ENCODE measurements at places on chromosomes 7 and 10.

DNA sequence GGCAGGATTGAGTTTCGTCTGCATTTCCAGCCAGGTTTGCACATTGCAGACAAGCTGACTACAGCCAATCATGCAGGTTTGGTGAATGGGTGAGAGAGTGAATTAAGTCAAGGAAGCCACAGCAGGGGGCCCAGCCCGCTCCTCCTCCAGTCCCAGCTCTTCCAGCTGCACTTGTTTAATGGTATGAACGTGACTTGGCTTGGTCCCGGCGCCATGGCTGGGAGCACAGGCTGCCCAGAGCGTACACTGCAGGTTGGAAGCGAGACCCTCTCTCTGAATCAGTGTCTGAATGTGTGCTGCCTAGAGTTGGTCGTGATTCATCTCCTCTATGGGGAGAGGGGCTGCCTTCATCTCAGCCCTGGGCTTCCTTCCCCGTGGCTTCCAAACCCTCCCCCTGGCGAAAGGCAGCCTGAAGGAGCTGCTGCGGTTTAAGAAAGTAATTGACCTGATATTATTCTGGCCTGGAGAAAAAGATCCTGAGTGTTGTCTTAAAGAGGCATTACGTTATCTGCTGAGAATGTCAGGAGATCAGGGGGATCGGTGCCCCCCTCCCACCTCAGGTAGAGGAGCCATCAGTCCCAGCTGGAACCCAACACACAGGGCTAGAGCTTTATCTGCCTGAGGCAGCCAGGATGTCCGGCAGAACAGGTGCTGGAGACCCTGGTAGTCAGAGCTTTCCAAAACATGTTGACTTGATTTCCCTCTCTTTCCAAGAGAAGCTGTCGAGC lies 132.1 kb downstream of the COL26A1 start:
- DNase-seq = peak; percentile 59

GRCh38 chr10:31963589-31963980 lies 35.0 kb upstream of the ARHGAP12 start:
- DNase-seq = no peak

GRCh38 chr10:124428207-124428777 lies 9.6 kb upstream of the OAT start:
- no peak for DNase-seq

DNA sequence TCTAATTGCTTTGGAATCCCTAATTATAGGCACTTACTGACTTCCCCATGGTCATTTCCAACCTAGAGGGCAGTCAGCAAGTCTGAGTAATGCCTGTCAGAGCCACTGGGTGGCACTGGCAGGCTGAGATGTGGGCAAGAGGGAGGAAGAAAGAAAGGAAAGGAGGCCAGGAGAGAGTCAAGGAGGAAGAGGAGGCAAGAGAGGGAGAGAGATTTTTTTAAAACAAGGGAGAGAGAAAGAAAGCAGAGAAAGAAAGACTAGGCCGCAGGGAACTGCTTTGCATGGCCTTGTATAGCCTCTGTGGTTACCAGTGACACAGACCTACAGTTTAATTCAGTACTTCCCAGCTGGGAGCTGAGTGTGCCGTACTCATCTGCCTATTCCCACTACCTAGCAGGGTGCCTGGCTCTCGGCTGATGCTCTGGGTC lies 210.4 kb upstream of the ADO start:
- no peak for DNase-seq

GRCh38 chr10:62352356-62352970 lies 21.7 kb upstream of the ZNF365 start:
- DNase-seq = no peak

DNA sequence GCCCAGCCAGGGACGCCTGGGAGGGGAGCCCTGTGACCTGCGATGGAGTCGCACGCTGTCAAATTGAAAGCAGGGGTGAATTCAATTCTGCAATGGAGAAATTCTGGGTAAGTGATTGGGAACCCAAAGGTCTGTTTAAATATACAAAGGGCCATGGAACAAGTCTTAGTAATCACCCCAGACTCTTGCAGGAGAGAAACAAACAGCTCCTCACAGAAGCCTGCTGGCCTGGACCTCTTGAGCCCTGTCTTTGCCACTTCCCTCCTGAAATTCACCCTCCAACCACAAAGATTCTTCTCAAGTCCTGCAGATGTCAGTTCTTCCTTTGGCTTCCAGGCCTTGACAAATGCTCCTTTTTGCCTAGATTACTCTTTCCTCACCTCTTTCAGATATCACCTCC lies 97.3 kb downstream of the GLI3 start:
- no peak for DNase-seq

GRCh38 chr10:85666102-85666501 lies 700.5 kb downstream of the GRID1 start:
- no peak for DNase-seq

- no peak for DNase-seq
These were observed 2.1 kb upstream of the BNIP3 start for GRCh38 chr10:131983780-131984179.

GRCh38 chr10:128047351-128047750 lies 78.9 kb downstream of the MKI67 start:
- DNase-seq = no peak

- no peak for DNase-seq
These were observed 102.7 kb downstream of the WDR11 start for GRCh38 chr10:120953897-120954296.

DNA sequence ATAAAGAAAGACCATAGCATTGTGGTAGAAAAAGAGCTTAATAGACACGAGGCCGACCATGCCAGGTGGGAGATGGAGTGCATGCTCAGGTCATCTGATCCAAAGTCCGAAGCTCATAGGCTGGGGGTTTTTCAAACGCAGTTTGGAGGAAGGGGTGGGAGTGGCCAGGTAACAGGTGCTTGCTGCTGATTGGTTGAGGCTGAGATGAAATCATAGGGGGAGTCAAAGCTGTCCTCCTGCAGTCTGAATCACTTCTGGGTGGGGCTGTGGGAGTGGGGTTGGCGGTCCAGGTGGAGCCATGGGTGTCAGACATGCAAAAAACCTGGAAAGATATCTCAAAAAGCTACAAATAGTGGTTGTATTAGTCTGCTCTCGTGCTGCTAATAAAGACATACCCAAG lies 2.8 kb upstream of the ERCC6 start:
- DNase-seq = no peak

GRCh38 chr7:120993553-120994191 lies 5.2 kb downstream of the CPED1 start:
- no peak for DNase-seq

DNA sequence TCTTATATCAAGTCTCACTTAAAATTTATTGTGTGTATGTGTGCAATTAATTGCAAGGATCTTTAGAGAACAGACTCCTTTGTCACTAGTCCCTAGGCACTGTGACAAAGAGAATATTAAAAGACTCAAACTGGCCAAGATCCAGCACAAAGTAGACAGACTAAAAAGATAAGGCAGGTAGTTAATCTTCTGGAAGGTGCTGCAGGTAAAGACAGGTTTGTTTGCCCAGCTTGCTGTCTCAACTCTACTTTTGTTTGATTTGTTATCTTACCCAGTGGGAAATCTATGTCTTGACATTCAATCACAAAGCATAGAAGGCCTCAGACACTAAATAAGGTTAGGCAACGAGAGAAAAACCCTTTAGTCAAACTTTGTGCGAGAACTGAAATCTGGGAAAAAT lies 807.9 kb upstream of the LRRN3 start:
- DNase-seq = no peak

DNA sequence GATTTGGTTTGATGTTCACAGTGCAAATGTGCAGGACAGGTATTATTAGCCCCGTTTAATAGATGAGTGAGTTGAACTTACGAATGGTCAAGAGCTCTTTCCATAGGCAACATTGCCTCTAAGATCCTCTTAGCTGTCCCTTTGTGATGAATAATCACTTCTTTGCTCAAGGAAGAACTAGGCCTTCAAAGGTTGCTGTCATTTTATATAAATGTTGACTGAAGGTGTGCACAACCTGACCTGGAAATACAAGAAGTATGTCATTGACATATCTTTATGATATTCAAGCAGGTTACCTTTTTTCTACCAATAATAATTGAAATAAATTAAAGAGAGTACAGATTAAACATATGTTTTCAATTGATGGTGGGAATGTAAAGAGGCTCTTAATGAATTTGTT lies 48.5 kb upstream of the GLCCI1 start:
- no peak for DNase-seq

- DNase-seq = no peak
These were observed 8.7 kb upstream of the LIPM start for GRCh38 chr10:88793712-88794299.

GRCh38 chr7:120402079-120402767 lies 129.2 kb downstream of the KCND2 start:
- no peak for DNase-seq

- DNase-seq = no peak
These were observed 10.5 kb downstream of the RHBDD2 start for GRCh38 chr7:75889223-75889825.

GRCh38 chr7:101722247-101722646 lies 93.2 kb upstream of the MYL10 start:
- no peak for DNase-seq

GRCh38 chr10:77228559-77228958 lies 409.0 kb downstream of the KCNMA1 start:
- no peak for DNase-seq

DNA sequence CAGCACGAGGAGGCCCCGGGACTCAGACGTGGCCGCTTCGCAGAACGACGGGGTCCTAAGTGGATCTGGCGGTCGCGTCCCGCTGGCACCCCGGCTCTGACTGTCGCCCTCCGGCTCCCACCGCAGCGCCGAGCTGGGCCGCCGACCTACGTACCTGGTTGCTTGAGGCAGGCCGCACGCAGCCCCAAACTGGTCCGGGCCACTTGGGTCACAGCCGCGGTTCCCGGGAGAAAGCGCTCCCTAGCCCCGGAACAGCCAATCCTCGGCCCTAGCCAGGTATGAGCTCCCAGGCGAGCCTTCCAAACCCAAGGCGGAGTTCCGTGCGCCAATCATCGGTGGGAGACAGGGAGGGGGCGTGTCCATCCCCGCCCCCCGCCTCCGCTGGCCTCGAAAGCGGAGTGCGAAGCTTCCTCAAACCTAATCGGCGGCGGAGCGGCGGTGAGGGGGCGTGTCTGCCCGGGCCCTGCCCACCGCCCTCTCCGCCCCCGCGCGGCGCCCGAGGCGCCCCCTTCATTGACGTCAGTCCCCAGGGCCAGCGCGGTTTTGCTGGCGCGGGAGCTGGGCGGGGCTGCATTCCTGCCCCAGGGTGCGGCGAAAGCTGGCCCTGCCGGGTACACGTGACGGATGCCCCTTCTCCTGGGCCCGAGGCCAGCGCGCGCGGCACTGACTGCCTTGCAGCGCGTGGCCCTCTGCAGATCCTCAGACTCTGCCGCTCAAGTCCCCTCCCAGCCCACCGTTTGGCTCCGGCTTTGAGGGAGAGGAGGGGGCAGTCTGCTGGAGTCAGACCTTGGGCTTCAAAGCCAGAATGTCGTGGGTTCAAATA lies at the start of gene AVPI1:
TSS of gene AVPI1 (minus strand) at position 280 of the 823 bp plus-strand sequence. CDS start 7,336 bp downstream, outside the sequence.
- peak; percentile 90 for DNase-seq

- no peak for DNase-seq
These were observed 21.9 kb upstream of the KCNK18 start for GRCh38 chr10:117175215-117175900.

GRCh38 chr10:90143937-90144336 lies 442.5 kb downstream of the KIF20B start:
- DNase-seq = no peak

DNA sequence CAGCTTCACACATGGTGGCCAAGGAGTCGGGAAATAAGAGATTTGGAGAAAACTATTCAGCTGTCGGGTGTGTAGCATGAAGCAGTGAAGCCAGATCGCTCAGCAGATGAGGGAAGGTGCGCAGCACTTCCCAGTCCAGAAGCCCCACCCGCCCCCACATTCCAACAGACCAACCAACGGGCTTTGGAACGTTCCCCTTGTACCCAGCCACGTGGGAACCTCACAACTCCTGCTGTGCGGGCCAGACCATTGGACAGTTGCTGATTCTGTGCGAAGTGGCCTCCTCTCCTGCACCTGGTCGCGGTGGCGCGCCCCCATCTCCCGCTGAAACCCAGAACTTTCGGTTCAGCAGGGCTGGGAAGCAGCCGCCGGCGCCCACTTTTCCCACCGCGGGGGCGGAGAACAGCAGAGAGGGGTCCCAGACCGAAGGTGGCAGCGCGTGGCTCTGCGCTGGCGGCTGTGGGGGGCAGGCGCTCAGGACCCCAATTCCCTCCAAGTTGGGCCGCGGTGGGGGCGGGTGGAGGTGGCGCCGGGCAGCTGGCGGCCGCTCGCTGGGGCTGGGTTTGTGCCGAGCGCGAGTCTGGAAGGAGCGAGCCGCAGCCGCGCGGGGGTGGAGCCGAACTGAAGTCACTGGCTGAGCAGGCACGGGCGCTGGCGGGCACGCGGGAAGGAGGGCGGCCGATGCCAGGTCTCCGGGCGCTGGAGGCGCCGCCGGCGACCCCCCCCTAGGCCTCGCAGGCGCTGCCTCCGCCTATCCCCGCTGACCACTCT lies 1301.5 kb upstream of the SORCS1 start:
- DNase-seq = no peak

DNA sequence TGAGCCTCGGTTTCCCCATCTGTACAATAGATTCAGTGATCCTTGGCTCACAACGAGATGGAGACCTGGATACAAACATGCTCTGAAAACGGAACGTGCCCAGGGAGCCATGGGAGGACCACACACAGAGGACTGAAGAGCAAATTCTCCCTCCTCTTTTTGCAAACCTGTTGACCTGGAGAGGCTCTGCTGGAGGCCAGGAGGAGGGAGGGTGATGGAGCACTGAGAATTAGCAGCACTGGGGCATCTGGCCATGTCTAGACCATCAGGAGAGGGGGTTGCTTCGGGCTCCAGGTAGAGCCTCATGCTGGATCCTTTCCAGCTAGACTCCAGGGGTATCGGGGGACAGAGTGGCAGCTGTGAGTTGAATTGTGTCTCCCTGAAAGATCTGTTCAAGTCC lies 97.4 kb upstream of the GPR26 start:
- DNase-seq = no peak

DNA sequence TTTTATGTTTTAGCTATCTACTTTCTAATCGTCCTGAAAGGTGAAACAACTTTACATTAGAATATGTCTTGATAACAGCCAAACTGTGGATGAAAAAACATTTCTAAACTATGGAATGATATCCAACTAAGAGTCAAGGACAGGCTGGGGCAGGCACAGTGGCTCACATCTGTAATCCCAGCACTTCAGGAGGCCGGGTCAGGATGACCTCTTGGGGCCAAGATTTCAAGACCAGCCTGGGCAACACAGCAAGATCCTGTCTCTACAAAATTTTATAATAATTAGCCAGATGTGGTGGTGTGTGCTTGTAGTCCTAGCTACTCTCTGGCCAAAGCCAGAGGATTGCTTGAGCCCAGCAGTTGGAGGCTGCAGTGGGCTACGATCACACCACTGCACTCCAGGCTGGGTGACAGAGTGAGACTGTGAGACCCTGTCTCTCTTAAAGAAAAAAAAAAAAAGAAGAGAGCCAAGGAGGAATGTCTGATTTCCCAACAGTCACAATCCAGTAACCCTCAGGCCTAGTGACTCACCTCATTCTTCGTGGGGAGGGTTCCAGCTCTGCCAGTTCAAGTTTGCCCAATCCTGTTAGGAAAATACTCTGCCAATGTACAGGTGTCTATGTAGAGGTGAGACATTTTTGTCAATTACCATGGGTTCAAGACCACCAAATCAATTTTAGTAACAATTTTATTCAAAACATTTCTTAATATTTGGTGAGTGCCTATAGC lies 14.6 kb upstream of the FZD1 start:
- no peak for DNase-seq

GRCh38 chr10:18178854-18179483 lies 38.7 kb downstream of the CACNB2 start:
- no peak for DNase-seq

Measured in NCI-H2227 treated with DMSO at 0.1 percent for 48 hours (cell line).